ENCODE measurements at places on chromosomes 5 and 9. TPM values are rescaled to one million over a fixed set of nuclear protein-coding genes. Genes with fewer than 3 reads are reported as not detected.

GRCh38 chr9:28926306-28926705 is 1353.0 kb upstream of the C9orf72 start:
- H3K4me3 ChIP-seq = no peak overlapping the region
- no peak overlapping the region for H3K27ac ChIP-seq
- no peaks in the 10 kb centered on the region for H3K4me1 ChIP-seq

DNA sequence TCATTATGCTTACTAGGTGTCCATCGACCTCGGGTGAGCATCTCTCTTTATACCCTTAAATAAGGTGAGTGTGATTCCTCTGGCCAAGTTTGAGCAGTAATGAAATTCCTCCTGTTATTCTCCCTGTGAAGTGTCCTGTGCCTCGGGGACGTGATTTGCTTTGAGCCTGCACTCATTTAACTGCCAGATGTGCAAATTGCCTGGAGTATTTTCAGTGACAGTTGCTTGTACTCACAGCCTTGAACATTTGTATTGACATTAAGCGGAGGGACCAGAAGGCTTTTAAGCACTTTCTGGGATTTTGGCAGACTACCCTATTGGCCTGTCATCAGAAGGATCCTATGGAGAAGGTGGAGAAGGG is 126.9 kb downstream of the DOCK2 start:
- H3K27me3 ChIP-seq = no peaks in the 10 kb centered on the region
- DNase-seq = no peak
- H3K36me3 ChIP-seq = no peaks in the 10 kb centered on the region
- H3K27ac ChIP-seq = no peak overlapping the region

The SLC6A7 gene
- total RNA-seq = 0.88 TPM

DNA sequence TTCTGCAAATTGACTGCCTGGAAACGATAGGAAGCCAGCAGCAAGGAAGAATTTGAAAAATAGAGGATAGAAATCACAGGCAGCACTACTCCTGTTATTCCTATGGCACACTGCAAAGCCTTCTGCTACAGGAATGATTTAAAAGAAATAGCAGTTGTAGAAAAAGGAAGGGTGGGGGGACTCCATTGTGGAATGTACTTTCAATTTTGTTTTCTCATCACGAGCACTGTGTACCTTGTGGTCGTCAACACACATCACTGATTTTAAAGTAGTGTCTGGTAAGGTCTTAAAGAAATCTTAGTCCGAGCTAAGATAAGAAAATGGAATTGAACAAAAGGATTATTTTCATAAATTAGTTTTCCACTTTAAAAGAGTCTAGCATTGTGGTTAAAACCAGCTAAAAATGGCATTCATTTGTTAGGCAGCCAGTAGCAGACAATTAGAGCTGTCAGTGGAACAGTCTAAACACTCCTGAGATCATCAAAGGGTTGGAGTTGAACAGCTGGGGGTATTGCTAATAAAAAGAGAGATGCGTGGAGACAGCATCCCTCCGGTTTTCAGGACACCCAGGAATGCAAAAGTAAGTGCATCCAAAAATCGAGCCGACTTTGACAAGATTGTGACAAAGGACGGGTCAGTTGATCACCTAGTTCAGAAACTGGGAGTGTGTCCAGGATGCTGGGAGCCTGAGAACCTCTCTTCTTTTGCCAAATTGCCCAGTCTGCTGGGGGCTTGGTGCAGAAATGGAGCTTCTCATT is 97.8 kb upstream of the WWC1 start:
- H3K4me1 ChIP-seq = no peaks in the 10 kb centered on the region
- H3K27ac ChIP-seq = no peak overlapping the region
- H3K4me3 ChIP-seq = no peak overlapping the region
- no peaks in the 10 kb centered on the region for H3K36me3 ChIP-seq
- no peak for DNase-seq
- no peaks in the 10 kb centered on the region for H3K27me3 ChIP-seq
